Suppressor macrophage (primary cell): ENCODE measurements at places on chromosomes 7 and 10.

- no peak for DNase-seq
Observed at GRCh38 chr7:98472521-98472954, 71.6 kb upstream of the BAIAP2L1 start.

GRCh38 chr10:130666215-130666614 lies 530.0 kb downstream of the GLRX3 start:
- DNase-seq = no peak

- DNase-seq = no peak
Observed at GRCh38 chr10:133523631-133524203, 3.4 kb upstream of the CYP2E1 start.

DNA sequence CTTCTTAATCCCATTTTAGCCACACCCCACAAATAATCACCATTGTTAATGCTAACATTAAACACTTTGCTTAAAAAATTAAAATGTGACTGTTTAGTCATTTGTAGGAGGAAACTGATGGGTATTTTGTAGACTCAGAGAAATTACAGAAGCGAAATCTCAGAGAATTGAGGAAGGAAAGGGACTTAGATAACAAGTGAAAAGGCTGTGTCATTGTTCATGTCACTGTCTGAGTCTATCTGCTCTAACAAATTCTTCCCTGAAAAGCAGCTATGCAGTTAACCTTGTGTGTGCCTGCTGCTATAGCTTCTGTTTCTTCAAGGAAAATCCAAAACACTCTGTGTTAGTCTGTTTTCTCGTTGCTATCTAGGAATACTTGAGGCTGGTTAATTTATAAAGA lies 40.9 kb upstream of the PLXDC2 start:
- DNase-seq = peak; percentile 60

GRCh38 chr7:1900847-1901246 lies 230.8 kb downstream of the ELFN1 start:
- no peak for DNase-seq
